ENCODE measurements at places on chromosomes 6 and 20. TPM values are rescaled to one million over a fixed set of nuclear protein-coding genes. Genes with fewer than 3 reads are reported as not detected.

The DLL1 gene
- total RNA-seq: 2.2 TPM

The OLIG3 gene
- not detected for total RNA-seq

The CFAP206 gene
- not detected for total RNA-seq

The SOX12 gene
- 5.1 TPM for total RNA-seq

The ZSCAN16 gene
- 11.0 TPM for total RNA-seq

The PAK5 gene
- total RNA-seq: not detected

Measured in bladder microvascular endothelial cell (primary cell).